ENCODE measurements at places on chromosomes 6 and 20. TPM values are rescaled to one million over a fixed set of nuclear protein-coding genes. Genes with fewer than 3 reads are reported as not detected.

Gene PRDM13
- not detected for polyA plus RNA-seq

Gene C4A
- polyA plus RNA-seq: not detected

DNA sequence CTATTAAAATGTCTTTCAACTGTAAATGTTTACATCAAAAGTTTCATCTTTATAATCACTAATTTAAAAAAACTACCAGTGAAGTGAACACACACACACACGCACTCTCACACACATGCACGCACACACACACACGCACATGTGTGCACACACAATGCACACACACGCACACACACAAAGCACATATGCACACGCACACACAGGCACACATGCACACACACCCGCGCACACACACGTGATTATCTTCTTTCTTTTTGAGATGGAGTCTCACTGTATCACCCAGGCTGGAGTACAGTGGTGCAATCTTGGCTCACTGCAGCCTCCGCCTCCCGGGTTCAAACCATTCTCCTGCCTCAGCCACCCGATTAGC, 80.0 kb upstream of the FRMD1 start:
- DNase-seq: no peak

DNA sequence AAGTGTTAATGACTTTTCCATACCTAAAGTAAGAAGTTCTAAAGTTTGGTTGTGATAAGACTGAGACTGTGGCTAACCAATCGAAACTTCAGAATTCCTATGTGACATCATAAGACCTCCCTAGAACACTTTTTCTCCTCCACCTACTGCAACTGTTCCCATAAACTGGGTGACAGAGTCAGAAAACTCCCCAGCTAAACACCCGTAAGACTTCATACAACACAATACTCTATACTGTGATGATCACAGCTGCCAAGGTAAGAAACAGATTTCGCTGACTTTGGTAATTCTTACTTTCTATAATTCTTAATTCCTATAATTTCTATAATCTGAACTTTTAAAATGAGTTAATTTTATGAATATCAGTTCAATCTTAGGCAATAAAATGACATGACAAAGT, at the start of gene PLN:
PLN (plus strand) TSS at position 161 of the 400 bp plus-strand sequence. CDS start 10,626 bp downstream, outside the sequence.
- DNase-seq: no peak
